ENCODE measurements at places on chromosomes 7 and 10.

DNA sequence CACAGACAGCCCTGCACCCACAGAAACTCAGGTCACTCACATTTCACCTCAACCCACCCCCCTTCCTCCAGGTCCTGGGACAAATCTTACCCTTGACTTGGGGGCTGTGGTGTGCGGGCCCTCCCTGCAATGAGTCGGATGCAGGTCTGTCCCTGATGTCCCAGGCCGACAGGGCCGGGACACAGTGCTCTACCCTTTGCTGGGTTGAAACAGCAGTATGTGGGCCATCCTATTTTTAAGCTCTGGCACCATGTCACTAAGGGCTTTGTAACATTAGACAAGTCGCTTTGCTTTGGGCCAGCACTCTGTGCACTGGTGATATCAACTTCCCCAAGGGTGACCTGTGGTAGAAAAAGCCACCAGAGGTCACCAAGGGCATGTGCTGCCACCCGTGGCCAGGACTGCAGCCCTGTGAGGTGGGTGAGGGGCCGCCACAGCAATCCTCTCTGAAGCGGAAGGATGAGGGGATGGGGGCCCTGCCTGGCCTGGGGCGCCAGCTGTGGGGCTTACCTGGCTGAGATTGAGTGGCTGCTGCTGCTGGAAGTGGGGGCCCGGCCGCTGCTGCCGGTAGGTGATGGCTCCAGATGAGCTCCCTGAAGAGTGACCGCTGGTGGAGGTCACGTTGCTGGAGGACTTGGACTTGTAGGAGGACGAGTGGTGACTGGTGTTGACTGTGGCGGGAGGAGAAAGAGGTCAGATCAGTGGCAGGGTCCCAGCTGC, 51.3 kb downstream of the CLEC2L start:
- DNase-seq: no peak

DNA sequence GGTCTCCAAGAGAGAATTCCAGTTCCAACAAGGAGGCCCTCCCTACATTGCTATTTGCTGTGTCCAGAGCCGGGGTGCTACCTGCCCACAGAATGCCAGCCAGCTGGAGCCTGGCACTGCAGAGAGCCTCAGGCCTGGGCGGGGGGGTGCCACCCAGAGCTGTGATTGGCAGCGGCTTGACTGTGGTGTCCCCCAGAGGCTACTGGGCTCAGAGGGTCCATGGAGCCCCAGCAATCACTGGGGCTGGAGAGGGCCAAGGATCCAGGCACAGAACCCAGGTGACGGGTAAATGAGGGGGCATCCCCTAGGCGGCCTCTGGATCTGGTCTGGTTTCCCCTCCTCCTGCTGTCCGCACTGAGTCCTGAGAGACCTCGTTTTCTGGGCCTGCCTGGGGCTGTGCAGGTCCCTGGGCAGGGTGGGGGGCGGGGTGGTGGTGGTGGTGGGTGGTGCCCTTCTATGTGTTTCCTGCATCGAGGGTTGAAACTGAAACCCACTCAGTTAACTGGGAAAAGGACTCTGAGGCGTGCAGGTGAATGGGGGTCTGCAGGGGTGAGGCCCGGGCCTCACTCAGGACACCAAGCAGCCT, 12.6 kb downstream of the DPYSL4 start:
- no peak for DNase-seq

DNA sequence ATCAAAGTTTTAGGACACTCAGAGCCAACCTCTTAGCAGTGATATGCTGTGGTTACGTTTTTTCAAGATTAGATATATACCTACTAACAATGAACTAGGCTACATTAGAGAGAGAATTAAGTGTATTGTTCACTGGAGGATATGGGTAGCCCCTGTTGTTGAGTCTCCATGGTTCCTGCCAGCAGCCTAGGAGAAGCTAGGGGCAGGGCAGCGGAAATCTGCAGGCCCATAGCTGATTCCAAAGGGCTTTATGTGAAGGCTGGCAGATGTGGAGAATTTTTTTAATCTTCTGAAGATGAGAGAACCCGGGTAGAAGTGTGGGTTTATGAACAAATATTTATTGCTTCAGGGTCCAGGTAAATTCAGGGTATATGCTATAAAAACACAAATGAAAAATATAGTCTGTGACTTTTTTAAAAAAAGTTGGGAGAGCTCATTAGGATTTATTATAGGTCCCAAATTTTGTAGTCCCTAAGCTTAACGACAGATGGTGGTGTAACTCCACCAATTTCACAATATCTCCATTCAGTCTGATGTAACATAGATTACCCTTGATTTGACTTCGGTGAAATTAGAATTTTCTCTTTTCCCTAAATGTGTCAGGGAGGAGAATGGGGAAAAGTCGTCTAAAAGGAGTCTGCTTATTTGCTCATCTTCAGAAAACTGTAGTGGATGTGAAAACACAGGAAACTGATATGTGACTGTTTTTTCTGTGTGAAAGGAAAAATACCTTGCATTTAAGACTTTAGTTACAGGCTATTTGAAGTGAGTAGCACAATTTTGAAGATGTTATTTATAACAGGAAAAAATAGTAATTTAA, 163.0 kb upstream of the PPP1R3A start:
- peak; percentile 16 for DNase-seq

- no peak for DNase-seq
These were observed 364.3 kb upstream of the TMEM229A start for GRCh38 chr7:124397134-124397533.

DNA sequence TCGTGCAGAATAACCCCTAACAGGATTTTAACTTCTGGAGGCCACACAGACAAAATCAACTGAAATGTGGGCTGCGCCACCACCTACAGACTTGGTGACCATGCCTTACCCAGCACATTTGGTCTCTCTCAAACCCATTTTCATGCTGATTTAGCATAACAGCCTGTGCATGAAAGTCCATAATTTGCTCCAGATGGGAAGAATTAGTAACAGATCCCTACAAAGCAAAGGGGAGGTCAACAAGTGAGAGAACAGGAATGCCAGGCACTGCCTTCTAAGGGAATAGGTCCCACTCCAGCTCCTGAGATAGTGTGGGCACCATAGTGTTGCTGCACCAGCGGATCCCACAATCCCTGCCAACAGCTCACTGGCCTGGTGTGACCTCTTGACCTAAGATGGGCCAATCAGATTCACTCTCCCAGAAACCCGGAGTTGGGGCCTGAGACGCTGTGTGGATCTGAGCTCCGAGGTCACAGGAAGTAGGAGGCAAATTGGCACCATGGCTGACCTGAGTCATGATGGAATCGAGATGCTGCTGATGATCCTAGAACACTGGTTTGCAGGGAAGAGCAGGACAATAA, 32.4 kb downstream of the SLIT1 start:
- DNase-seq: no peak

DNA sequence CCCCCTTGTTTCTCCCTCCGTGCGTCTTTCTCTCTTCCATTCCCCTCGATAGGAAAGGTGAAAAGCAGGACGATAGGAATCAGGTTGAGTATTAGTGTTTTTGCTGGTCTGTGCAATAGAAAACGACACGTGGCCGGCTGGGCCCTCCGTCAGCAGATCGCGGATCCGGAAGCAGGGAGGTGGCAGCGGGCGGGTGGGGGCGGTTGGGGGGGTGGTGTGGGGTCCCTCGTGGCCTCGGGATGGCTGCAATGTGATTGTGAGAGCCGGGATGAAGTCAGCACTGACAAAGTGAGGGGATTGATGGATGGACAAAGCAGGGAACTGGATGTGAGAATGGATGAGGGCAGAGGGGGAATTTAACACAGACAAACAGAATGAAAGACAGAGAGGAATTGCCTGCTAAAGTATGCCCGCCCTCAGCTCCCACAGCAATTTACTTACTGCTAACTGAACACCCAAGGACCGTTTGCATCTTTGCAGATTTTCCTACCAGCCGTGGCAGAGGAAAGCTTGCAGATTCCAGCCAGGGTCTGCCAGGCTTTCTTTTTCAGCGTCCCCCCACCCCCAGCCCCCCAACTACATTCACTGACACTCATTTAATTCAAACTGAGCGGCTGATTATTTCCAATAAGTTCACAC, 280.9 kb downstream of the LRMDA start:
- no peak for DNase-seq

DNA sequence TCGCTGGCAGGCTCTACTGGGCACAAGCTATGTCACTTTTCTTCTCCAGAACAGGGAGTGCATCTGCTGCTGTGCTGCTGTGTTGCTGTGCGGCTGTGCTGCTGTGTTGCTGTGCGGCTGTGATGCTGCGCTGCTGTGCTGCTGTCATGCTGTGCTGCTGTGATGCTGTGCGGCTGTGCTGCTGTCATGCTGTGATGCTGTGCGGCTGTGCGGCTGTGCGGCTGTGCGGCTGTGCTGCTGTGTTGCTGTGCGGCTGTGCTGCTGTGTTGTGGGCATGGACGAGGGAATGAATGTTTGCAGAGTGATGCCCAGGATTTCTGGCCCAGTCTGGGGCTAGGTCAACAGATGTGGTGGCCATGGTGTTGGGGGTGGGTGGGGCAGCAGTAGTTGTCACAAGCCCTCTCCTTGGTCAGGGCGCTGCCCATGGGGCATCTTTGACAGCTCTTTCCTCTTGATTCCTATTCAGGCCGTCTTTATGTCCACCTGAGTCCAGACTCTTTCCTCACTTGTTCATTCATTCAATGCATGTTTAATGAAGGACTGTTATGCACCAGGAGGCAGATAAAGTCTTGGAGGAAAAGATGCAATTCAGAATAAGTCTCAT, 55.6 kb downstream of the C10orf120 start:
- no peak for DNase-seq

DNA sequence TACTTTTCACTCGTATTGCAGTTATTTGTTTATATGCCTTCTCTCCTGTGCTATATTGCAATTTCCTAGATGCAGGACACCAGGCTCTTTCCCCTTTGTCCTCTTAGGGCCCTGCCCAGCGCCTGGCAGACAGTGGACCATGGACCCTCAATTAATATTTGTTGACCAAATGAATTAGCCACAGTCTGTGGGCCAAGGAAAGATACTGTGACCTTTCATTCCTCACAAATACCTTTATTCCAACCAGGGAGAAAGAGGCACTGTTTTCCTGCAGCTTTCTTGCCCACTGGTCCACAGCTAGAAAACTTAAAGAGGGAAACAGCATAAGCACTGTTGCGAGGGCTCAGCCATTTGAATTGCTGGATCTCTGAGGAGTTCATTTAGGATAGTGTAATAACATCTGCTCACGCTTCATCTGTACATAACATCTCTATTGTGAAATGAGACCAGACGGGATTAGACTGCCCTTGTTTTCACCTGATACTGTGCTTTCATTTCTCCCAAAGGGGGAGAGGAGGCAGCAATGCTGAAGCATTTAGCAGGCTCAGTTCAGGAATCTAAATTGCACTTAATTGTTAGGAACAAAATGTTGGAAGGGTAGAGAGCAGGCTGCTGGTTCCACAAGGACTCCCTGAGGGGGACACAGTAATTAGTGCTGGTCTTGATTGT, 46.7 kb downstream of the TNS3 start:
- DNase-seq: no peak

DNA sequence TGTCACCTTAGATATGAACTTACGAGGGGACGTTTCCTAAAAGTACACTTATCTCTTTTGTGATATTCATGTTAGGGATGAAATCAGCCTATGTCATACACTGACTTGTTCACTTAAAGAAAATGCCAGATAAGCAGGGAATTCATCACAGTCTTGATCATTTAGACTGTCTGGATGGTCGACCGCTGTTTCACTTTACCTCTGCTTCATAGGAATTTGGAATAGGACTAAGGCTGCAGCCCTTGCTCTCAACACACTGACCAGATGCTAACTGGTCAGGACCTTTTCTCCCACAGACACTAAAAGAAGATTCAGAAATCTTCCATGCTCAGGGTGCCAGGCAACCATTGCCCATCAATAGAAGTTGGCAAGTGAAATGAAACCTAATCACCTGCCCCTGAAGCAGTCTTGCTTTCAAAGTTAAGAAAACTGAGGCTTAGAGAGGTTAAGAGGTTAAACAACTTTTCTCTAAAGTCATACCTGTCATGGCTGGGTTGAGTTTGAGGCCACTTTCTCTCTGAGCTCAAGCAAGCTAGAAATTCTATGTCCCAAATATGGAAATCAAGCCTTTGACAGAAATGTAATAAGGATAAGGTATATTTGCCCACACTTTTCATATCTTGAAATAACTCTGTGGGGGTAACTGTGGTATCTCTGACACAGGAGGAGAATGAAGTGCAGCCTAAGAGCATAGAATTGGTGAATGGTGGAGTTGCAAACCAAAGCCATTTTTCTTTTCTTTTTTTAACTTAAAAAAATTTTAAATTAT, 77.1 kb downstream of the MAP3K8 start:
- DNase-seq: no peak

GRCh38 chr7:42070068-42070467, 166.9 kb downstream of the GLI3 start:
- no peak for DNase-seq

- no peak for DNase-seq
These were observed 268.5 kb downstream of the DNAJB9 start for GRCh38 chr7:108838198-108838597.

- DNase-seq: no peak
These were observed 495.8 kb downstream of the PARD3 start for GRCh38 chr10:34319197-34319846.

GRCh38 chr10:90192825-90193224, 491.4 kb downstream of the KIF20B start:
- DNase-seq: no peak

DNA sequence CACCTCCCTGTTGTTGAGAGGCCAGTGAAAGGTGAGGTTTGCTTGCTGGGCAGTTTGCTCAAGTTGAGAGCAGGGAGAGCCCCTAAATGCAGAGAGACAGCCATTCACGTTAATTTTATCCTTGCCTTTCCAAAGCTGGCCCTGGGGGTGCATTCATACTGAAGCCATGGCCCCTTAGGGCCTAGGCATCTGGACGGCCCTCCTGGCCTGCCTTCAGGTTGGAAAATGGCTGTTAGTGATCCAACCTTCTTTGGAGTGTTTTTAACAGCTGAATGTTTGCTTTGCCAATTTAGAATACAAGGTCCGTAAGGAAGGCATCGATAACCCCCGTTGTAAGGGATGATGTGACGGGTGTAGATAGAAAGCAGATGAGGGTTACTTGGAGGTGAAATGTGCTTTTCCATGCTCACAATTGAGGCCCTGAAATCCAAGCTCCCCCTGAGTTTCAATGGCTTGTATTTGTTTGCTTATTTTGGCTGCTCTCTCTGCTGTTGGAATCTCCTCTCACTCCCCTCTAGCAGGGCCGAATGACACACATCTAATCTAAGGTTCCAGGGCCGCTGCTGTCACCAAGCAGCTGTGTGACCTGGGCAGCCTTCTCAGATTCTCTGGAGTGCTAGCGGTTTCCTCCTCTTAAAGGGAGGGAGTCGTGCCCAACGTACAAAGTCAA, 171.6 kb upstream of the MKI67 start:
- DNase-seq: no peak

All from activated CD8-positive, alpha-beta T cell treated with anti-CD3 and anti-CD28 coated beads for 36 hours (primary cell).